Anterior cingulate cortex (tissue), 58 donors: ENCODE measurements at places on chromosomes 2 and 18.

DNA sequence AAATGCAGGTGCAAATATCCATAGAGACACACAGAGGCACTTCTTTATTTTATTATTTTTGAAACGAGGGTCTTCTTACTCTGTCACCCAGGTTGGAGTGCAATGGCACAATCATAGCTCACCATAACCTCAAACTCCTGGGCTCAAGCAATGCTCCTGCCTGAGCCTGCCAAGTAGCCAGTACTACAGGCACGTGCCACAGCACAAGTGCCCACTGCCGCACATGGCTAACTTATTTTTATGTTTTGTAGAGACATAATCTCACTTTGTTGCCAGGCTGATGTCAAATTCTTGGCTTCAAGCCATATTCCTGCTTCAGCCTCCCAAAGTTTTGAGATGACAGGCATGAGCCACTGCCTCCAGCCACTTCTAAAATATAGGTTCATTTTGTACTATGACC is 537.6 kb downstream of the THSD7B start:
- DNase-seq: no peak

- DNase-seq: no peak
Measured at GRCh38 chr2:187576906-187577305, 22.7 kb upstream of the TFPI start.

GRCh38 chr2:46748735-46749531 is 166.7 kb downstream of the MCFD2 start:
- no peak for DNase-seq

- no peak for DNase-seq
Measured at GRCh38 chr2:173076581-173077345, 1.1 kb downstream of the MAP3K20 start.
